DMS79 treated with DMSO at 0.1 percent for 48 hours (cell line): ENCODE measurements at places on chromosomes 5 and 9.

DNA sequence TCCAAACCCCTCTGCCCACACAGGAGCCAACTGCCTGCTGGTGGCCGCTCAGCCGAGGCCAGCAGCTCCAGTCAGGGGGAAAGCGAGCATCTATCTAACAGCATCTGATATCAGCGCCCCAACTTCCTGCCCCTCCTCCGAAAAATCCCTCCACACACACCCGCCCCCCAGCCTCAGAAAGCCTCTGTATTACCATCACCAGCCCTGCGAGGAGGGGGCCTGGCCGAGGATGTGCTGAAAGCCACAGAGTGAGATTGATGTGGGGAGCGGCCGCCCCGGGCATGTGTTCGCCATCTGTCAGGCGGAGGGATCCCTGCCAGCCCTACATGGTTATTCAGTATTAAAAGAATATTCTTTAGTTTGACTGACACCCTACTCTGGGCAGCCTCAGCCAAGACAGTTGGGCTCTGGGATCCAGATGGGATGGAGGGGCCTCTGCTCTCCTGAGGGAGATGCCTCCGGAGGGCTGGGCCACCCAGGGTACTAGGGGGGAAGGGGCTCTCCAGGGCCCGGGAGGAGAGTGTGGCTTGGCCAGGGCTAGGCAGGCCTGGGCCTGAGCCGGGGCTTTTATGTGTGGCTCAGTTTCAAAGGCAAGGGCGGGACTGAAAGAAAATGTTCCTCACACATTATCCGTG lies 98.0 kb downstream of the HSD17B3 start:
- DNase-seq: no peak

- no peak for DNase-seq
These were observed 203.2 kb downstream of the RAB3C start for GRCh38 chr5:58786035-58786434.

DNA sequence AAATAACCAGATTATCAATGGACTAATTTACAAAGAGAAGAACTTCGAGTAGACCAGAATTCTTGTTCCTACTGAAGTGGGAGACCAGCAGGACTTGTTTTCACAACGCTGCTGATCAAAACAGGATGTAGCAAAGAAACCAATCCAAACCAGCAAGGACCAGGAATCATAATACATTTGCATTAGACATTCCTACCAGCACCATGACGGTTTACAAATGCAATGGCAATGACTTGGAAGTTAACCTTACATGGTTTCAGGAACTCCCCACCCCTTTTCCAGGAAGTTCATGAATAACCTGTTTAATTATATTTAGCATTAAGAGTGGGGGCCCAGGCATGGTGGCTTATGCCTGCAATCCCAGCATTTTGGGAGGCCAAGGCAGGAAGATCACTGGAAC lies 100.0 kb downstream of the LPAR1 start:
- no peak for DNase-seq

DNA sequence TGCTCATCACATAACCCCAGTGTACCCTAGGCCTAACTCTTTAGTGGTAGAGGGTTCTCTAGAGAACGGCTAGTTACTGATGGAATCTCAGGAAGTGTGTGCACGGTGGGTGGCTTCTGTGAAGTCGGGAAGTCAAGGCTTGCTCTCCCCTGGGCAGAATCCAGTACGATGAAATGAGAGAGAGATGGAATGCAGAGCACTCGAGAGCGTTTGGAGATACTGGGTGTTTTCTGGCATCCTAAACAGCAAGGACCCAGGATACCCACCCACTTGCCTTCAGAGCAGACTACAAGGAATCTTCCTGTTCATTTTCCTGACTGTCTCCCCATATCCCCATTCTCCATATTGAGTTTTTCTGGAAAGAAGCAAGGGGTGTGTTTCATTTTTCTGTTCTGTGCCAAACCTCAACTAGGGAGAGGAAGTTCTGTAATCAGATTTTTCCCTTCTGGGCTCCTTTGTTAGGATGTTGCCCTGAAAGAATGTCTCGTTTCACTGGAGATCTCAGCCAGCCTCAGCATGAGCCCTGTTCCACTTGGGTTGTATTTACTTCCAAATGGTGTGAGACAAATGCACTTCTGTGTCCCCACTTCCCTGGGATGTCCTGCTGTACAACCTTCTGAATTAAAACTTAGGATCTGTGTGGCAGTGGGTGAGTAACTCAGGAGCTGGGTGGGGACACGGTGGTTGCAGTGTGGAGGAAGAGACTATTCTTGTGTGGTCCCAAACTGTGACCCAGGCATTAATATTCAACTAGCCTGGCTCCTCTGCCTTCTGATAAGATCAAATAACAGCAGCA lies 108.9 kb upstream of the SPRY4 start:
- no peak for DNase-seq

- DNase-seq: no peak
These were observed 13.6 kb upstream of the PALM2AKAP2 start for GRCh38 chr9:109766351-109766750.

GRCh38 chr5:126682856-126683255 lies 82.1 kb downstream of the PHAX start:
- no peak for DNase-seq

GRCh38 chr5:151288180-151288579 lies 15.4 kb downstream of the SLC36A3 start:
- DNase-seq: peak; percentile 28

DNA sequence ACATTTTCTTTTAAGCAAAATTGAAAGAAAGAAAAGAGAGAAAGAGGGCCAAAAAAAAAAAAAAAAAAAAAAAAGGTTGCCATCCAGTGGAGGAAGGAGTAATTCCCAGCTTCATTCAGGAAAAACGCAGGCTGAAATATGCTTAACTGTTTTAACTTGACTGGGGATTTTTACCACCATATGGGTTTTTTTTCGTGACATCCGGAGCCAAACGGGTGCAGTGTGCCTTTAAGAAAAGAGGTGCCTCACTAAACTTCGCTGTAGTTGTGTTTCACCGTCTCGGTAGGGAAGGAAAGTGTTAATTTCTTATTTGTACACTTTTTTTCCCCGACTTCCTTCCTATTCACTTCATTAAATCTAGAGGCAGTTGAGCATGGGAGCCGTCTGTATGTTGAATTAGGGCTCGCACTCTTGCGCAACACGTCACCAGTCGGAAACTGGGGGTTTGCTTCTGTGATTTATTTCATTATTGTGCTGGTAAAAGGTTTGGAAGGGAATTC lies 143.0 kb downstream of the SMARCA2 start:
- peak; percentile 41 for DNase-seq

- no peak for DNase-seq
These were observed 7.6 kb upstream of the CCDC152 start for GRCh38 chr5:42749020-42749419.

- peak; percentile 60 for DNase-seq
These were observed 2.7 kb upstream of the APBA1 start for GRCh38 chr9:69674716-69675438.

DNA sequence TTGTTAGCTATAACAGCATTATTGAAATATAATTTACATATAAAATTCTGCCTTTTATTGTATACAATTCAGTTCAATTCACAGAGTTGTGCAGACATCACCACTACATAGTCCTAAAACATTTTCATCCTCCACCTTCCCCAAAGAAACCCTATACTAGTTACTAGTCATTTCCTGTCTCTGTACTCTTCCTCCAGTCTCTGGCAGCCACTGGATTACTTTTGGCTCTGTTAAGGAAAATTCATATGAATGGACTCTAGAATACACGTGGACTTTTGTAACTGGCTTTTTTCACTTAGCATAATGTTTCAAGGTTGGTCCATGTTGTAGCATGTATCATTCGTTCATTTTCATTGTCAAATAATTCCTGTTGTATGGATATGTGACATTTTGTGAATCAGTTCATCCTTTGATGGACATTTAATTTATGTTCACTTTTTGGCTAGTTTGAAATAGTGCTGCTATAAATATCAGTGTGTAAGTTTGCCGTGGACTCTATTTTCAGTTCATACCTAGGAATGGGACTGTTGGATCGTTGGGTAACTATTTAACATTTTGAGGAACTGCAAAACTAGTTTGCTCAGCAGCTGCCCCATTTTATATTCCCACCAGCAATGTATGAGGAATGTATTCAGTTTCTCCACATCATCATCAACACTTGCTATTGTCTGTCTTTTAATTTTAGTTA lies 9.7 kb downstream of the ICE1 start:
- DNase-seq: no peak

DNA sequence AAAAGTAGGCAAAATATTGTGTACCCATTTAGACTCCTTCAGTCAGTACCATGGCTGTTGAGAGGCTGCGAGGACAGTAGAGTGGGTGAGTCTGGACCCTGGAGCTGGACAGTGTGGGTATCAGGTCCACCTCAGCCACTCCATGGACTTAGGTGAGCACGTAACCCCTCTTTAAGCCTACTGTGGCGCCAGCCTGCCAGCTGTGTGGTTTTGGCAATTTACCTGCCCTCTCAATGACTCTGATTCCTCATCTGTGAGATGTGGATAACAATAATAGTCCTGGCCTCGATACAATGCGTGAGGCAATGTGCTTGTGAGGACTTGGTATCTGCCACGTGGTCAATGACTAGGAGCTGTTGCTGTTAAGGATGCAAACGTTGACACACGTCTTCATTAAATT lies 17.9 kb downstream of the SLC1A3 start:
- DNase-seq: no peak

DNA sequence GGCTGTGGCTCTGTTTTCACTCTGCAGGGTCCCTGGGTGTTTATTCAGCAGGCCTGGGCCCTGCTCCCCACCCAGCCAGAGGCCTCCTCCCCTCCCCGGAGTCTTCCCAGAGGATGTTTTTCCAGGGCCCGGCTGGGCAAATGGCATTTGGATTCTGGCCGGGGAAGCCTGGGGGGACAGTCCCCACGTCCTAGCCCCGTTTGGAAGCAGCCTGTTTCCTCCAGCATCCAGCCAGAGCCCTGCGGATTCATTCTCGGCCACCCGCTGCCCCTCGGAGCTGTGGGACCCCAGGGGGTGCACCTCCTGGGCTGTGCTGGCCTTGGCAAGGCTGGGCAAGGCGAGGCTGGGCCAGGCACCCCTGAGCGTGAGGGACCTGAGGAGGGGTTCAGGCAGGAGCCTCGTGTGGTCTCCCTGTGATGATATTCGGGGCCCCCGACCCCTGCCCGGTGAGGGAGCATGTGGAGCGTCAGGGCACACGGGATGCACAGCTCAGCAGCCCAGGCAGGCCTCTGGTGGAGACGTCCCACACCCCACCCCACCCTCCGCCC lies 48.8 kb upstream of the EGFL7 start:
- DNase-seq: no peak

DNA sequence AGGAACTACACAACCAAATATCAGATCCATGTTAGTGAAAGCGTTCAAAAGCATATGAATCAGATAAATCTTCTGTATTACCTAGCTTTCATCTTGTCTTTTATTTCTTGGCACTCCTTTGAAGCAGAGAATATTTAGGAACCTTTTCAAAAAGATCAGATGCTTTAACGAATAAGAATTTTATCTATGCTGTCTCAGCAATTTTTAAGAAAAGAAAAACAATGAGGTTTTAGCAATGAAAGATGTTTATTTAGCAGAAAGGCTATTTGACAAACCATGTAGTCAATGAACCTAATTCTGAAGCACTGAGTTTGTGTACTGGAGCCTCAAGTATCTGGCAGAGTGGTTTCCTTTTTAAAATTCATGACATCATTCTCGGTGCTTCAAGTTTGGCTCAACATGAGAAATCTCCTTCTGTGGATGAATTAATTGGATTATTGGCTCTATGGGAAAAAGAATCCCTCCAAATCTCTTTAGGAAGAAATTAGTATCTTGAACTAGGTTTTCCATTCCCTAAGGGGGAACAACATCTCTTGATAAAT lies 534.7 kb downstream of the CAAP1 start:
- no peak for DNase-seq

- peak; percentile 62 for DNase-seq
These were observed 60.0 kb upstream of the RARS1 start for GRCh38 chr5:168426007-168426863.

DNA sequence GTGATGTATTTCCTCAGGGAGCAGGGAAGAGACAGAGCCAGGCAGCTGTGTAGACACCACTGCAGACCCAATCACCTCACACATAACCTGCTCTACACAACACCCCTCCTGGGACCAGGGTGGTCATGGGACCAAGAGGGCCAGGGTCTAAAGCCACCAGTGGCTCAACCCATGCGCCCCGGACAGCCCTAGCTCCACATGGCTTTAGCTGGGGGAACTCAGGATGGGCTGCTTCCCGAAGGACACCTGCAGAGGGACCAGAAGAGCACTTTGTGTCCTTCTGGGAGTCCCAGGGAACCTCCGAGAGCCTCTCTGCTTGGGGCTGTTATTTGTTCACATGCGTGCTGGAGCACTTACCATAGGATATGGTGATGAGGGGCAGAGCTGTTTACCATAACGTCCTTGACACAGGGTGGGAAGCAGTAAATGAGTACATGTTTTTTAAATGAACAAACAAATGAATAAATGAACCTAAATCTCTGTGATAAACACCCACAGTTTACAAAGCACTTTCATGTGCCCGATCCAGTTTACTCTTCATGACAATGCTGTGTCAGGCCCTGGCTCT lies 12.3 kb downstream of the SEPTIN8 start:
- DNase-seq: no peak

DNA sequence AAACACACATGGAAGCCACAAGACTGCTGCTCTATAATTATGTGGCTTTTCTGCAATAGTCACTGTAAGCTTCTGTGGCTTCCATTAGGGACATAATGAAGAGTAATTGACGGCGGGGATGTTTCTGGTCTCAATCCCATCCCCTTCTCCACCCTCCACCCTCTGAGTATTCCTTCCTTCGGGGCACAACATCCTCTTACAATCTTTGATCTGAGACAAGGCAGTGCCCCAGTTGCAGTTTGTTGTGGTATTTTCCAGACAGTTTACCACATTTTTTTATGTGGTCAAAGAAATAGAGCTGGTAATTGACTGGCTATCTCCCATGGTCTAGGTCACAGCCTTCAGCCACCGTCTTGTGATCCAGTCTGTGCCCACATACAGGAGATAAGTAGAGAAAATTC lies 277.7 kb downstream of the NR2F1-AS1 start:
- DNase-seq: no peak

DNA sequence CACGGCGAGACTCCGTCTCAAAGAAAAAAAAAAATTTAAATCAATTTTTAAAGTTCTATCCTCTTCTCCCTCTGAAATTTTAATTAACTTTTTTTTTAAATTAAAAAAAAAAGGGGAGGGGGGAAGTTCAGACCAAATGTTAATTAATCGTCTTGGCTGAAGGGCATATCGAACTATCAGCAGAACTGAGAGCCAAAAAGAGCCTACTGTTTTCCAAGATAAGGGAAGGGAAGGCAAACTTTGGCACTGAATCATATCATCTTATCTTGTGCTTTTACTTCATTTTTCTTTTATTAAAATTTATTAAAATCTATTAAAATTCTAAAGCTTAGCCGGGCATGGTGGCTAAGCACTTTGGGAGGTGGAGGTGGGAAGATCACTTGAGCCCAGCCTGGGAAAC lies 45.9 kb upstream of the MTMR12 start:
- no peak for DNase-seq

GRCh38 chr5:175824676-175825075 lies 46.7 kb upstream of the CPLX2 start:
- DNase-seq: peak; percentile 59

GRCh38 chr5:176739461-176740051 lies 70.8 kb upstream of the UNC5A start:
- DNase-seq: peak; percentile 23

GRCh38 chr9:91297306-91297705 lies 64.4 kb downstream of the AUH start:
- DNase-seq: no peak

GRCh38 chr9:8734760-8735159 lies 935.2 kb upstream of the DMAC1 start:
- DNase-seq: no peak

GRCh38 chr5:90641528-90641927 lies 82.9 kb downstream of the ADGRV1 start:
- DNase-seq: no peak

GRCh38 chr9:90999425-91000397 lies 198.1 kb downstream of the SYK start:
- peak; percentile 19 for DNase-seq

- no peak for DNase-seq
These were observed 20.4 kb upstream of the PAPPA start for GRCh38 chr9:116133163-116133562.
